Spleen (tissue), 13 donors: ENCODE measurements at places on chromosomes 3 and 15. TPM values are rescaled to one million over a fixed set of nuclear protein-coding genes. Genes with fewer than 3 reads are reported as not detected.

The EFCAB12 gene
- 2.0 TPM for total RNA-seq

The NR2E3 gene
- not detected for total RNA-seq

The IQCF5 gene
- not detected for total RNA-seq

The STARD9 gene
- 23.6 TPM for total RNA-seq

The CNTN4 gene
- 3.5 TPM for total RNA-seq

DNA sequence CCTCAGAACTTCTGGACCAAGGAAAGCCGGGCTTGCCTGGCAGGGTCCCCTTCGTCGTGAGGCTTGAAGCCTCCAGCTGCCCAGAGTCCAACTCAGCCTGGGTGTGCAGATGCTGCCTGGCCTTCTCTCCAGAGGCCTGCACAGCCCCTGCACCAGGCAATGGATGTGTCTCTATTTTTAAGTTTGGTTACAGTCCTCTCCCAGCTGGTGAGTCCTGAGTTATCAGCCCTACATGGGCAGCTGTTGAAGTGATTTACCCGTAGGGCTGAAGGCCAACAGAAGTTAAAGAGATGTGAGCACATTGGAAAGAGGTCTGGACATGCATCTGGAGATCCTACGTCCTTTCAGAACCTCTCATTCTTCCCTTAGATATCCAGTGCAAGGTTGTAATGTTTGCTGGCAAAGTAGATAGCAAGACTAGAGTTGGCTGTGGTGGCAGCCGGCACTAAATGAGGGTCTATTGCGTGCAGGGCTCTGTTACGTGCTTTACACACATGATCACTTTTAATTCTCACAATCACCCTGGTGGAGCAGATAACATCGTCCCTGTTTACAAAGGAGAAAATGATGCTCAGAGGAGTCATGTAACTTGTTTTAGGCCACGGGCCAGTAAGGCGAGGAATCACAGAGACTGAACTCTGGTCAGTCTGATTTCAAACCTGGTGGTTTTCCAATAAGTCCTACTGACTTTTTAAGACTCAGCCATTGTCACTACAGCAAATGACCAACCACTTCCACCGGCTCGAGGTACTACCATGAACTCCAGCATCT is 9.9 kb downstream of the FYCO1 start:
- DNase-seq = no peak

DNA sequence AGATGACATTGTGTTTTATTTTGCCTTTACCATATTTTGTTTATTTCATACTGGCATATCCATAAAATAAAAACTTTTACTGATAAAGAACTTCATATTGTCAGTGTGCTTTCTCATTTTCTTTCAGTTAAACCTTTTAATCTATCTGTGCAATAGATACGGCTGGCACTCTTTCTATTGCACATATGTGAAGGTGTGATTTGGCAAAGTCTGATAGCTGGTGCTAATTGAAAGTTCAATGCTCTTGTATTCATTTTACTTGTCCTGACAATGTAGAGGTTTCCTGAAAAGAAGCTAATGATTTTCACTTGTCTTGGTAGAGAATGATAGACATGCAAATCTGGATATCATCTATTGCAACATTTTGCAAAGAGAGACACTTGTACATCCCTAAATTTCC is 467.0 kb downstream of the NSUN3 start:
- DNase-seq = no peak

GRCh38 chr3:63937661-63938651 is 25.8 kb upstream of the SCAANT1 start:
- DNase-seq = no peak

GRCh38 chr3:108820586-108820985 is 2.0 kb upstream of the TRAT1 start:
- no peak for DNase-seq

DNA sequence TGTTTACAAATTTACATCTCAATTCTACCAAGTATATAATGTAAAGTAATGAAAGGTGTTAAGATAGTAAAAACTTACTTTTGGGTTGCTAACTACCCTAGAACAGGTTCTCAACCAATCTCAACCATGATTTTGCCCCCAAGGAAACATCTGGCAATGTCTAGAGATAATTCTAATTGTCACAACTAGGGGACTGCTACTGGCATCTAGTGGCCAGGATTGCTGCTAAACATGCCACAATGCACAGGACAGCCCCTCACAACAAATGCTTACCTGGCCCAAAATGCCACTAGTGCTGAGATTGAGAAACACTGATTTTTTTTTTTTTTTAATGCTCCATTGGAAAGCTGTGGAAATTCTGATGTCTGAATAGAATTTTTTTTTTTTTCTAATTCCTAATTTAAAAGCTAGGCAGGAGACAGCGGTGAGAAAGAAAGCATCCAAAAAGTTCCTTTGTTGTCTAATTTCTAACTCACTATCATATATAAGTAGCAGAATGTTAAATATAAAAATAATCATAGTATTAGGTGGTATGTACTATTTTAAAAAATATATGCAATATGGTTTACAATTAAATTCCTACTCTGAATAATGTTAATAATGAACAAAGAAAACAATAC is 81.5 kb downstream of the TJP1 start:
- no peak for DNase-seq

DNA sequence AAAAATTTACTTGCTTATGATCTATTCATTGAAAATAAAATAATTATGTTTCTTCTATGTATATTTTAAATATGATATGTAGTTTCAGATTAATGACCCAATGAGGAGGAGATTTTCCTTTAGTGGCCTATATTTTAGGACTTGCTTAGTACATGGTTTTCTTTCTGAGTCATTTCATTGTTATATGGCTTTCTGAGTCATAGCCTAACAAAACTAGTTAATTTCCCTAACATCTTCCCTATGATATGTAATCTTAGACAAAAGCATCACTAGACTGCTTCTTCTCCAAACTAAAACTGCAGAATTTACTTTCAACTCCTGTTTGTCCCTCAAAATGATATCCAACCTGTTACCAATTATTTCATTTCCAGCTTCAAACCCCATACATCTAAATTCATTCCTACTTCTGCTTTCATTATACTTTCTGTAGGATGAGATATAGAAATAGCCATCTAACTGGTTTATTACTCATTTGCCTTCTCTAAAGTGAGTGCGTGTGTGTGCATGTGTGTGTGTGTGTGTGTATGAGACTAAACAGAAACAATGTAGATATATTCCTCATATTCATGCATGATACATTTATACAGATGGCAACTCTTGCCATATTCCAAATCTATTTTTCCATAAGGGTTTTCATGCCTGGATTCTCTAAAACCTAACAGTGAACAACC is 915.0 kb upstream of the GBE1 start:
- DNase-seq = no peak

GRCh38 chr3:73616056-73616455 is 8.7 kb downstream of the PDZRN3 start:
- DNase-seq = no peak

- no peak for DNase-seq
Observed at GRCh38 chr3:77134769-77135168, 94.9 kb downstream of the ROBO2 start.

DNA sequence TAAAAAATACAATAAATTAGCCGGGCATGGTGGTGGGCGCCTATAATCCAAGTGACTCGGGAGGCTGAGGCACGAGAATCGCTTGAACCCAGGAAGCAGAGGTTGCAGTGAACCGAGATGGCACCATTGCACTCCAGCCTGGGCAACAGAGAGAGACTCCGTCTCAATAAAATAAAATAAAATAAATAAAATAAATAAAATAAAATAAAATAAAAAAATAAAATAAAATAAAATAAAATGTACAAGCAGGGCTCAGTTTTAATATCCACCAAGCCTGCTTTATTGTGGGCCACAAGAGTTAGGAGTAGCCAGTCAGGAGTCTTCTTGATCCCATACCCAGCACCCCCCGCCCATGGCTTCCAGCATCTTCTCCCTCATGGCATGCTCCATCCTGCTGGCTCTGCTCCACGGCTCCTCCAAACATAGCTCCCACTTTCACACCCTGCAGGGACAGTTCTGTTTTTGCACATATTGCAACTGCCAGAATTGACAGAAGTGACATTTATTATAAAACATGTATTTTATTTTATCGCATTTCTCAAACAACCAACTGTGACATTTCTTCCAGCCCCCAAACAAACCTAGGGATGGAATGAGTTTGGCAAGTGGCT is 42.6 kb upstream of the RGMA start:
- DNase-seq = no peak

GRCh38 chr3:144502402-144502801 is 530.8 kb downstream of the DIPK2A start:
- DNase-seq = no peak

DNA sequence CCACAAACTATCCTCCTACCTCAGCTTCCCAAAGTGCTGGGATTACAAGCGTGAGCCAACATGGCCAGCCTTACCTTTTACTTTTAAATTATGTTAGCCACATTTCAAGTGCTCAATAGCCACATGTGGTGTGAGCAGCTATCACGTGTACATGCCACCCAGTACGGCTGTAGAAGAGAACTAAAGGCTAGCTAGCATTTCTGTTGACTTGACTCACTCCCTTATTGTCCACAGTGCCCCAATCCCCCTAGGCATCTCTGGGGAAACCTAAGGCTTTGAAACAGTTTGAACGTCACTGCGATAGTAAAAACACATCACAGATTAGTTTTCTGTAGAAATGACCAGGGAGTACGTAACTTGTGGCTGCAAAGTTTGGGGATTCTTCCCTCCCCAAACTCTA is 12.0 kb downstream of the C15orf40 start:
- no peak for DNase-seq

- DNase-seq = no peak
Observed at GRCh38 chr3:60801307-60801706, 449.9 kb downstream of the FHIT start.

- no peak for DNase-seq
Observed at GRCh38 chr3:107819656-107820055, 271.2 kb downstream of the CD47 start.
